ENCODE measurements at places on chromosomes 5 and 9.

GRCh38 chr5:108508979-108509378 is 127.1 kb upstream of the FBXL17 start:
- DNase-seq, result no peak

- no peak for DNase-seq
These were observed 20.1 kb upstream of the MARCHF6 start for GRCh38 chr5:10333154-10334006.

DNA sequence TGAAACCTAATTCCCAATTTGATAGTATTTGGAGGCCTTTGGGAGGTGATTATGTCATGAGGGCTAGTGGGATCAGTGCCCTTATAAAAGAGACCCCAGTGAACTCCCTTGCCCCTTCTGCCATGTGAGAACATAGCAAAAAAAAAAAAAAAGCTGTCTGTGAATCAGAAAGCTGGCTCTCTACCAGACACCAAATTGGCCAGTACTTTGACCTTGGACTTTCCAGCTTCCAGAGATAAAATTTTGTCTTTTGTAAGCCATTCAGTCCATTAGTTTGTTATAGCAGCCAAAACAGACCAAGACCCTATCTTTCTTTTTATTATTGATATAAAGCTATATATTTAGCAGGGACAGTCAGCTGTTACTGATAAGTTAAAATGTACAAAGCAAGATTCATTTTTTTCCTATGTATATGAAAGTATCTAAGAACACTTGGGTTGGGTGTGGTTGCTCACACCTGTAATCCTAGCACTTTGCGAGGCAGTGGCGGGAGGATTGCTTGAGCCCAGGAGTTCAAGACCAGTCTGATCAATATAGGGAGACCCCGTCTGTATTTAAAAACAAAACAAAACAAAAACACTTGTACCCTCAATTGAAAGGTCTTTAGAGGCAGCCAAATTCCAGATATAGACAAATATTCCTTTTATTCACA is 8.1 kb upstream of the C5orf24 start:
- DNase-seq, result no peak

GRCh38 chr5:104739905-104740304 is 1177.3 kb upstream of the NUDT12 start:
- no peak for DNase-seq

- no peak for DNase-seq
These were observed 1.8 kb downstream of the TCERG1 start for GRCh38 chr5:146448783-146449519.

GRCh38 chr9:127863191-127863621 is 8.7 kb upstream of the ENG start:
- no peak for DNase-seq

DNA sequence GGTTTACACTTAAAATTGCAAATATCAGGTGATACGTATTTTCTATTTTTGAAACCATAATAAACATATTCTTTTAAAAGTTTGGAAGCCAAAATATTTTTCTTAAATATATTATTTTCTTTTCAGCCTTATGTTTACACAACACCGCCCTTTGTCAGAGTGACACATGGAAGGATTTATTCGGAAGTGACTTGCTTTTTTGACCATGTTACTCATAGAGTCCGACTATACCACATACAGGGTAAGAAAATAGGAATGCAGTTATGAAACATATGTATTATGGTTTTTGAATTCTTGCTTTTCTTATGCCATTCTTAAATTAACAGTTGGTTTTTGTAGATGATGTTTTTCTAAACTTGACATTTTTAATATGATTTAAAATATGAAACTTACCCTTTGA is 133.9 kb downstream of the MAN2A1 start:
- DNase-seq, result no peak

GRCh38 chr5:154740957-154741356 is 14.2 kb upstream of the LARP1 start:
- DNase-seq, result no peak

DNA sequence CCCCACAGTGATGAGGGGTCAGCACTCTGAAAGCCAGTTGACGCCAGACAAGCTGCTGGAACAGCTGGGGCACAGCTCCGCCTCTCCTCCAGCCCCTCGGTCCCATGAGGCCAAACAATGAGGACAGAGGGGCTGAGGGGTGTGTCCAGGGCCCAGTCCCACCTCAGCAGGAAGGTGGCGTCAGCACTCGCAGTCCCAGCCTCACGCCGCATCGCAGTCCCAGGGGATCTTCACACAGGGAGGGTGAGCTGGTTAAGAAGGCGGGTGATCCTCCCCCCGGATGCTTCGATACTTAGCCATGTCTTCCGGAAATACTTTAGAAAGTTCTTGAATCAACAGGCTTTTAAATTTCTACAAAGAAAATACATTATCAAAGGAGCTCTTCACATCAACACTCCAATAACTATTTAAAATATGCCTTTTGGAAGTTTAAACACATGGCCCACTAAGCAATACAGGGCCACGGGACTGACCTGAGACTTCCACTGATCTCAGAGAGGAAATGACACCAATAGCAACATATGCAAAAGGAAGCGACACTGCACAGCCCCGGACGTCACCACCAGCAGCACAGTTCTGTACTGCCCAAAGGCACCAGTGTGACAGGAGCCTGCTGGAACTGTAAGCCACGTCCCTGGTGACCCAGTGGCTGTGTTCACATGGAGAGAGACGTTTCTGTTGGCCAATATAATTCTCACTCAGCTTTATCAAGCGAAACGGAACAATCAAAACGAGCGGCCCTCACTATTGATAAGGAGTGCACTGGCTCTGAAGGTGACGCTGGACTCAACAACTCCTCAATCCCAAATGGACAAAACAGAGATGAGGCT is 5.9 kb downstream of the MED10 start:
- no peak for DNase-seq

- DNase-seq, result no peak
These were observed 261.5 kb downstream of the NSG2 start for GRCh38 chr5:174307031-174307408.

DNA sequence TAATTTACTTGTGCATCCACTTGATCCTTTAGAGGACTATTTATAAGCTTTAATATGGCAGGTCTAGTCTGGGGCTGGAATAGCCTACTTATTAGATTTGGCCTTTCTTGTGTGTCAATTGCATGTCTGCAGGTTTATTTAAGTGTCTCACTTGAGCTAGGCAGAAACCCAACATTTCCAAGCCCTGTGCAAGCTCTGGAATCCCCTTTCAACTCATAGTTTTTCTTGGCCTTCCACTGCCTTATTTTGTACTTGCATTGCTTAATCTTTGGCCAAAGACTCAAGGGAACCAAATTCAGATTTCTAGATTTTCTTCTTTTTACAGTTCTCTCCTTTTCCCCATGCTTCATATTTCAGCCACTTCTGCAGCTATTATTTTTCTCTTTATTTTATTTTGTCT is 102.4 kb upstream of the RFX3 start:
- no peak for DNase-seq

DNA sequence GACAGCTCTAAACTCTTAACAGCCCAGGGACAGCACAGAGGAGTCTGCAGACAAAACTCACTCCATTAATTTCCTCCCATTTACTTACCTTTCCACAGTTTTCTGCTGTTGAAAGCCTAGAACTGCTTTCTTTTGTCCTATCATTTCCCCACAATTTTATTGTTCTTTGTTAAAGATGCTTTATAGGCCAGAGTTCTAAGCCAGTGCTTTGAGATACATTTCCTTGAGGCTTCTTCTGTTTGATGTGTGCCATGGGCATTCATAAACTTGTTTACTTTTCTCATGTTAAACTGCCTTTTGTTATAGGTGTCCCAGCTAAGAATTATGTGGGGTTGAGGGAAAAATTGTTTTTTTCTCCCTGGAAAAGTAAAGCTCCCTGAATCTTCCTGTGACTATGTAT is 25.9 kb upstream of the SUB1 start:
- no peak for DNase-seq

GRCh38 chr9:108750661-108751215 is 105.0 kb downstream of the ACTL7B start:
- no peak for DNase-seq

DNA sequence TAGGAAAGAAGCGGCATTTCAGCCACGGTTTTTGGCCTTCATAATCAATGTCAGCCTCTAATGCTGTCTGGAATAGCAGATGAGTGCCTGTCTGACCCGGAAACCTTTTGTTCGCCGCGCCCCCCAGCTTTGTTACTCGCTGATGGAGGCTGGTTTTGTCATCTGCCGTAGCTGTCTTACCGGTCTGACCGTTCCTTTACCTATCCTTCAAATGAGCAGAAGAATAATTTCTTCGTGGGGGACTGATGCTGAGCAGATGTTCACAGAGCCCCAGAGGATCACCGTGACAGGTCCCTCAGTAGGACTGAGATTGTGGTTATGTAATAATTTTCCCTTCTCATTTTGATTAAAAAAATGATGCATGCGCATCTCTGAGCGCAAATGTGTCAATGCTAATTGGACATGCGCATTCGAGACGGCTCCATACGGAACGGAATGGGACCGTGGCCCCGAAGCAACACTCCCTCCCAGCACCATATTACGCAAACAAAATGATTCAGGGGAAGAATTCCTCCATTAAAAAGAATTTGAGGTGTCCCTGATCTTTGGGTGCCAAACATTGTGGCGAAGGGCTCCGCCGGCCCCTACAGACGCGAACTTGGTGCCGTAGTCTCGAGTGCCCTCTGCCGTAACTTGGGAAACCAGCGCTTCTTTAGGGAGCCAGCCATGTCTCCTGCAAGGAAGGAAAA is 27.6 kb downstream of the TLX3 start:
- DNase-seq, result no peak

DNA sequence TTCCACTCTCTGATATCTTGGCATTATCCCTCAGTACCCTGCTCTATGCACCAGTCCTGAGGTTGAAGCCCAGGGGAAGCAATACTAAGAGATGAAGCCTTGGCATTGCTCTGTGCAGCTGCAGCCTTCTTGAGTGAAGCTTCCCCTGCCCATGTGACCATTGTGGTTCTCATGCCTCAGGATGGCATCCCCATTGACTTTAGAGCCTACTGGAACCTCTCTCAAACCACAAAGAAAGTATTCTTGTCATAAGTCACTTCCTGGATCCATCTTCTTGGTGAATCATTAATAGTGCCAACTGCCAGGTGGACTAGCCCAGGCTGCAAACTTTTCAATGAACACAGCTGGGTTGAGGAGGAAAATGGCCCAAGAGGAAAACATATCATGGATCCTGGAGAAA is 283.9 kb upstream of the RFX3 start:
- DNase-seq, result no peak

DNA sequence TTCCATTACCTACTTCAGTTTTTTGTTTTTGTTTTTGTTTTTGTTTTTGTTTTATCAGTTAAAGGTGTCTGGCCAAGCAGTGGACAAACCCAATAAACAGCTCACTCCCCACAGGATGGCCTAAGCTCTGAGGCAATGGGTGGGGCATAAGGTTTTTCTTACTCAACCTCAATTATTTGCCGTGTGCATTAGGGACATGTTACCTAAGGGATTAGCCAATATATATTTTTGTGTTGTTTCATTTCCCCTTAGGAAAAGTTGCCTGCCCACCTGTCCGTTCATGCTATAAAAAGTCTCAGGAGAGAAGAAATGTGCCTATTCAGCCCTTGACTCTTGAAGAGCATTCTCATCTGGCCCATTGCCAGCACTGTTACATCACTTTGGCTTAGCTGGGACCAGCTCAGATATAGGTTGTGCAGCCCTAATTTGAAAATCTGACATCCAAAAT is 7.3 kb downstream of the SH3RF2 start:
- no peak for DNase-seq

GRCh38 chr5:1352231-1353219 is 7.6 kb upstream of the CLPTM1L start:
- no peak for DNase-seq

DNA sequence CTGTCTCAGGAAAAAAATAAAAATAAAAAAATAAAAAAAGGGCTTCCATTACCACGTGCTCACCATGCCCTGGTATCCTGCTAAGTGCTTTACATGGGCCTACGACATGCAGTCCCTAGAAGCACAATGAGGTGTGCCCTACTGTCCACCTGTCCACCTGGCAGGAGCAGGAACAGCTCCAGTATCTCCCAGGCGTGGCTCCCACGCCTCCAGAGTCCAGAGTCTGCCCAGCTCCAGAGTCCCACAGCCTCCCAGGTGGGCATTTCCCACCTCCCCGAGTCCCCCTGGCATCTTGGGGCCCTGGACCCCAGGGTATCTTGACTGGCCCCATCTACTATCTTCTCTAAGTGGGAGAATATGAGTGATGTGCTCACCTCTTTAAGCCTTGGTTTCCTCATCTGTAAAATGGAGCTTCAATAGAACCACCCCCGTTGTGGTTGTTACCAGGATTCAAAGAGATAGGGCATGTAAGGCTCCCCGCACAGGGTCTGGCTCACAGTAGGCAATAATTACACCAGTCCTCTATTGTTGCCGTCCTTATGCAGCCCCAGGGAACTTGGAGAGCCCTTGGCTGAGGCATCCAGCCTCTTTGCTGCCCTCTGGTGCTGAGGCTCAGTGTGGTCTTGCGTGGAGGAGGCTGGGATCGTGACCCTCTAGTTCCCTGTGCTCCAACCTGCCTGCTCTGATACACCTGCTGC is 8.9 kb downstream of the CXCL14 start:
- no peak for DNase-seq

DNA sequence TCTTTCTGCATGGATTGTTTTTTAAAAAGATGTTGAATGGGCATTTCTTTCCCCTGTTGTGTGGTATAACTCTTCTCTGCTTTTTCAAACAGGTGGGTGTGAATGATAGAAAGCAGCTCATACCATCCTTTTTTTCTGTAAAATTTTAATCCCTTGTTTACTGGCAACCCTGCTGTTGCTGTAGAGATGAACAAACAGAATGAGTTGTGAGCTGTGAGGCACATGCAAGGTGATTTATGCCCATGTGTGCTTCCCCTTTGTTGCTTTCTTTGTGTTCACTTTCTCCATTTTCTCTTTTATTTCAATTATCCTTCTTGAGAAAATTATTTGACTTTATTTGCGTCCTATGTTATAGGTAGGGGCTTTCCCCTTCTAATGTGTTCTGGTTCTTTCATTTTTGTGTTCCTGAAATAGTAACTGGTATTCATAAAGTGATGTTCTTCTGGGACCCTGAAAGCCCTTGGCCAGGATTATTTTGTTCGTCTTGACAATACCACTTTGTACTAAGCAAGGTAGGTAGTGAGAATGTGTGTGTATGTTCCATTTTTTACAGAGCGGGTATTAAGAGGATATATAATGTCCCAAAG is 79.9 kb downstream of the AOPEP start:
- DNase-seq, result no peak

- DNase-seq, result no peak
These were observed 73.9 kb downstream of the KLF9 start for GRCh38 chr9:70340572-70340971.

DNA sequence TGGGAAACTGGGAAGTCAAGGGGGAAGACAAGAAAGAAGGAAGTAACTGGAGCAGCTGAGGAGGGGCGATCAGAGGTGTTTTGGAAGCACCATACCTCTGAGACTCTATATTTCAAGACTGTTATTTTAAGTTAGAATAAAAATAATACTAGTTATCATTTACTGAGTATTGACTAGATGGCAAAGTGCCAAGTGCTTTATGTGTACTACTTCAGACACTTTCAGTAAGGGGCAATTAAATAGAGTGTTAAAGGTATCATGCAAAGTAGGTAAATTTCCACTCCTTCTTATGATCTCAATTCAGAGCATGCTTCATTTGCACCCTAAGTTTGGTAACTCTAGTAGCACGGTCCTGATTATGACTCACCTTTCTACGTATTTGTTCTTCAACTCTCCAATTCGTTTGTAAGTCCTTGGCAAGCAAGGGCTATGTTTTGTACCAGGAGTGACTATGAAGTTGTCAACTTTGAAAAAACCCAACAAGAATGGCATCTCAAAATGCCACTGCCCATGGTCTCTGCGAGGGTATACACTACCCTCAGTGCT is 152.4 kb upstream of the RAPGEF1 start:
- no peak for DNase-seq

- DNase-seq, result no peak
These were observed 159.6 kb upstream of the TBCA start for GRCh38 chr5:77935506-77936364.

GRCh38 chr9:5764130-5764868 is 68.6 kb downstream of the ERMP1 start:
- DNase-seq, result no peak
